ENCODE measurements at places on chromosomes 2 and 18.

GRCh38 chr2:226211439-226211838 lies 588.2 kb downstream of the IRS1 start:
- no peak for DNase-seq

GRCh38 chr2:226399006-226399405 lies 400.6 kb downstream of the IRS1 start:
- no peak for DNase-seq

- DNase-seq: no peak
These were observed 120.3 kb upstream of the UXS1 start for GRCh38 chr2:106314444-106314843.

DNA sequence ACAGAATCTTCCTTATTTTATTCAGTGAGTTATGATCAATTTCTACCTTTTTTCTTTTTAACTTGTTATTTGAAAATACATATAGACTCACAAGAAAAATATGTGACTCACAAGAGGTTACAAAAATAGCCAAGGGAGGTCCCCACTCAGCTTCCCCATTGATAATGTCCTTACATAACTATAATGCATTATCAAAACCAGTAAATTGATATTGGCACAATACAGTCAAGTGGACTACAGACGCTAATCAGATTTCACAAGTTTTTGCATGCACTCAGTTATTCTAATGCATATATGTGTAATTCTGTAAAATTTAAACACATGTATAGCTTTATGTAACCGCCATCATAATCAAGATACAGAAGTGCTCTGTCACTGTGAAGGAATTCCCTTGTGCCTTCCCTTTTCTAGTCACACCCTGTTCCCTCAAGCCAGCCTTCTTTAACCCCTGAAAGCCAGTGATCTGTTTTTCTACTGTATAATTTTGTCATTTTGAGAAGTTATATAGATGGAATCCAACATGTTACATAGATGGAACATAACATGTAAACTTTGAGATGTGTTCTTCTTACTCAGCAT lies 118.4 kb downstream of the ALMS1 start:
- DNase-seq: no peak

GRCh38 chr2:169818241-169818640 lies 6.5 kb downstream of the METTL5 start:
- DNase-seq: no peak

DNA sequence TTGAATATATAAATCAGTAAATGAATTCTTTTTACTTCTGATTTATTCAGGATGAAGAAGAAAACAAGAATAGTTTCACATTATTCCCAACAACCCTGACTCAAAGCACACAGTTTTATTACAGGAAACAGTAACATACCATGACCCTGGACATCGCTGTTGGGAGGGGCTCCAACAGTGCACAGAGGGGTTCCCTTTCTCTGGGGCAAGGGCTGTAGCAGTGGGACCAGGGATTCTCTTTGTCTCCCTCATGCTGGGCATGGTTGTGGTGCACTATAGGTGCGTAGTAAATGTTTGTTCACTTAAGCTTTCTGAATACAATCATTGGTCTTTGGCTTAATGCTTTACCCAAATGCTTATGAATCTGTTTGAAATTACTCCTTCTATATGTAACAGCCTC lies 189.4 kb downstream of the BCL2 start:
- DNase-seq: no peak

- DNase-seq: no peak
These were observed 42.0 kb downstream of the EPHA4 start for GRCh38 chr2:221529943-221530652.

DNA sequence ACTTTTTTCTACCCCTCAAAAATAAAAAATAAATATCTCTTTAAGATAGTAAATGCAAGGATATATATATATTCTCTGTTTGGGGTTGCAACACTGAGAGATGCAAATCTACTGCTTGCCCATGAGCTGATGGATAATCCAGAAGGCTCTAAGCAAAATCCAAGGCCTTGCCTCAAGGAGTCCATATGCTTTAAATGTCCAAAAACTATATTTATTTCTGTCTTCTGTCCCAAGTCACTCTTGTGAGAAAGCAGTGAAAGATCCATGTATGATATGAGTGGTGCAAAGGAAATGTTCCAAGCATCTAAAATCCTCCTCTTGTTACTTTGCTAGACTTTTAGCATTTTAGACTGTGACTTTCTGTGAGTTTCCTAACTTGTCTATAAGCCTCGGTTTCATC lies 92.9 kb upstream of the RNF152 start:
- DNase-seq: no peak

GRCh38 chr18:2606335-2606734 lies 35.0 kb downstream of the NDC80 start:
- DNase-seq: no peak

DNA sequence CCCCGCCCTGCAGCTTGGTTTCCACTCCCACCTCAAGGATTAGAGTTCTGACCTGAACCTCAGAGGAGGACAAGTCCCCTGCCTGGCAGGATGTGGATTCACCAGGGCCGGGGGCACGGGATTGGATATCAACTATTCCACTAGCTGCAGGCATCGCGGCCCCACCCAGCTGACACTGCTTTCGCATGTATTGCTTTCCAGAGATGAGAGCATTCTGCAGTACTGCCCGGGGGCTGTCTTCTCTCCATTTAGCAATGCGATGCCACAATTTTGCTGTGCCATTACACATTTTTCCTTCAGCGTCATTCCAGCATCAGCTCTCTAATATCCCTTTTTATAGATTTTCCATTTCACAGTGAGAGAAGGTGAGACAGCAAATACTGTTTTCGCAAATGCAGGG lies 42.0 kb downstream of the CTIF start:
- no peak for DNase-seq

DNA sequence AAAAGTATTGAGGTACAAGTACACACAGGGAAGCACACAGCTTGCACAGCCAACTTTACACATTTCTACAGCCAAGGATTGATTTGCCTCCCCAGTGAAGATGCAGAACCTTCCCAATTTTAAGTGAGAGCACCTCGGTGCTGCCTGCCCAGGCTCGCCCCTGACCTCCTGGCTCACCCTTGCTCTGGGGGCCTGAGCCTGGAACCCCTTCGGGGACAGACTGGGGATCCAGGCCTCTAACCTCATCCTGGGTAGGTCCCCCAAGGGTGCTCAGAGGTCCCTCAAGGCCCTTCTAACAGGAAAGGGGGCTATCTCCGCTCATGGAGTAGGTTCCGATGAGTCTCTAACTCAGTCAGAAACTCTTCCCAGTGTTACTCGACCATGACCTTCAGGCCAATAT lies 53.1 kb downstream of the BCL2L11 start:
- DNase-seq: no peak

GRCh38 chr2:204015118-204015843 lies 78.7 kb downstream of the ICOS start:
- DNase-seq: no peak

- no peak for DNase-seq
These were observed 255.6 kb downstream of the PTPRM start for GRCh38 chr18:7822435-7823331.

GRCh38 chr2:101748000-101748399 lies 50.5 kb downstream of the MAP4K4 start:
- DNase-seq: no peak

GRCh38 chr2:164677733-164678132 lies 56.5 kb upstream of the GRB14 start:
- DNase-seq: no peak

GRCh38 chr2:224982910-224983711 lies 59.2 kb downstream of the DOCK10 start:
- DNase-seq: no peak

GRCh38 chr2:159849160-159849813 lies 51.3 kb upstream of the CD302 start:
- DNase-seq: no peak

DNA sequence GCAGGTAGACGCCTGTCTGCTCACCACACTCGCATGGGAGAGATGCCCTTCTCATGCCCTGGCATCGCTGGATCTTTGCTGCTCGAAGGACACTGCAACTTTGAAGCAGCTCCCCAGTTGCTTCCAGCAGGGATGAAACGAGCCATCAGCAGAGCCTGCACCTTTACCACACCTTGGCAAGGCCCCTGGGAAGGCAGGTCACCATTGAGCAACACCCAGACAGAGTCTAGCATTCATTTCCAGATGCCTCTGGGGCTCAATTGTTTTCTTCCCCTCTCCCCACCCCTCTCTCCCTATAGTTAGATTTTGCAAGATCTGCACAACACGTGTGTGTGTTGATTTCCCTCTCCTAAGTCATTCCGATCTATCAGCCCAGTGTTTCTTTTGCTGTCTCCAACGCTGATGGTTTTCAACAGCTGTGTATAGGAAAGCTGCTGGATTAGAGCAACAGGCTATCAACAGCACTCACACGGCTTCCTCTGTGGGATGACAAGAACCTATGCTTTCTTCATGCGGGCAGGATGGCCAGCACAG lies 25.6 kb upstream of the INHBB start:
- DNase-seq: no peak

DNA sequence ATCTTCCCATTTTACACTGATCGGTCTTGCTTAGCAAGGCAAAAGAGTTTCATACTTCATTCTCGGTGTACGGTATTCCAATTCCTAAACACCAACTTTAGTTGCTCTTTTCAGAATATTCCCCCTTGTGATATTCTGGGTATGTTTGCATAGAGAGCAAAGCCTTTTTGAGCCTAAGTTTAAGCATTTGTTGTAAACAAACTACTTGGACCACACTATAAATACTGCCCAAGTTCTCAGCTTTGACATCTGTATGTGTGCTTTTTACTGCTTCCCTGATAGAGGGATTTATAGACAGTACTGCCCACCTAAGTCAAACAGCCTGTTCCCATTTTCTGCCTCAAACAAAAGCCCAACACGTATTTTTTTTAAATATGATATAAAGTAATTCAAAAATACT lies 36.9 kb downstream of the CCBE1 start:
- DNase-seq: no peak

Measured in stimulated activated CD4-positive, alpha-beta T cell treated with anti-CD3 and anti-CD28 coated beads, TNF-alpha, amount 100 ng/mL, for 48 hours (primary cell).